ENCODE measurements at places on chromosomes 13 and 19.
A peak's percentile ranks its signal among the peaks of the same experiment; 100 is the strongest.

DNA sequence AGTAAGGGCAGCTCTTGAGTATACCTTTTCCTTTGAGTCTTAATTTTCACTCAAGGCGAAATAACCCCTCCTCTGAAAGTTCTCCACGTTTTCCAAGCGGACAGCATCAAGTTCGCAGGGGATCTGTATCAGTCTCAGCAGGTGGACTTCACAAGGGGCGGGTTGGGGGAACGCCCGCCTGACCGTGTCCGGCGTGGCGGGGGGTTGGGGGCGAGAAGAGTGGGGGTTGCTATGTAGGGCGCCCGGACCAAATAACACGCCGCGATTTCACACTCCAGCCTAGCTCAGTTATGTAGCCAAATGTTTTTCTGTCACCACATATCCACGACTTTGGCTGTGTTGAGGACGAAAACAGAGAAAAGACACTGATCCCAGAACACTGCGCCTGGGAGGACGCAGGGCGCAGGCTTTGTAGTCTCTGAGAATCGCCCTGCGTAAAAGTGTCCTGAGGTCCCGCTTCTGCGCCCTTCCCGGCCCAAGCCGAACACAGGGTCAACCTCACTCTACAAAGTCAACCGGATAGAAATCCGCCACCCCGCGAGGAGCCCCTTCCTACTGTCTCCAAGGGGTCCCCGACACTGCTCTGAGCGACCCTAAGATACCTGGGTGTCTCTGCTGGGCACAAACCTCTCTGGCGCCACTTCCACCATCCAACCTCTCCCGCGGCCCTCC, 524 bp downstream of the RUBCNL start:
- DNase-seq = no peak

DNA sequence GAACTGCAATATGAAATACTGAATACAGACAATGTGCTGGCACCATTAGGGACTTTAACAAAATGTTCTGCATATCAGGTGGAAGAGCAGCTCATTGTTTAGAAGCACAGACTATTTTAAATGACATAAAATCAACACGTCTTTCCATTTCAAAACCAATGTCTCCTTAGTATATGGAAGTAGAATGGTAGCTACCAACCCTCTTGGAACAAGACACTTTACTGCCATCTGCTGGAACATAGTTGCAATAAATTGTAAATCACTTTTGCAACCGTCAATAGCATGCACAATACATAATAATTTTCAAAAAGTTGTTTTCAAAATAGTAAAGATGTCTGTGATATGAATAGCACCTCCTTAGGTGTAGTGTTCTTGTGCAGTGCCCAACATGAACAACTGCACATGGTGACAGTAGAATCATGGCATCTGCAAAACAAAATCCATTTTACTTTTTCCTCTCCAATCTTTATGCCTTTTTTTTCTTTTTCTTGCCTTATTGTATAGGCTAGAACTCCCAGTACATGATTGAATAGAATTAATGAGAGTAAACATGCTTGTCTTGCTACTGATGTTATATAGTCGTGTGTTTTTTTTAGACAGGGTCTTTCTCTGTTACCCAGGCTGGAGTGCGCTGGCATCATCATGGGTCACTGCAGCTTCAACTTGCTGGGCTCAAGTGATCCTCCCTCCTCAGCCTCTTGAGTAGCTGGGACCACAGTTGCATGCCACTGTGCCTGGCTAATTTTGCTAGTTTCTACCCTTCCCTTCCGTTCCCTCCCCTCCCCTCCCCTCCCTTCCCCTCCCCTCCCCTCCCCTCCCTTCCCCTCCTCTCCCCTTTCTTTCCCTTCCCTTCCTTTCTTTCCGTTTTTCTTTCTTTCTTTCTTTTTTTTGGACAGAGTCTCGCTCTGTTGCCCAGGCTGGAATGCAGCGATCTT, 7.8 kb upstream of the LYPD5 start:
- DNase-seq = peak; percentile 58

- no peak for DNase-seq
Measured at GRCh38 chr13:79491715-79492114, 10.8 kb downstream of the NDFIP2 start.

DNA sequence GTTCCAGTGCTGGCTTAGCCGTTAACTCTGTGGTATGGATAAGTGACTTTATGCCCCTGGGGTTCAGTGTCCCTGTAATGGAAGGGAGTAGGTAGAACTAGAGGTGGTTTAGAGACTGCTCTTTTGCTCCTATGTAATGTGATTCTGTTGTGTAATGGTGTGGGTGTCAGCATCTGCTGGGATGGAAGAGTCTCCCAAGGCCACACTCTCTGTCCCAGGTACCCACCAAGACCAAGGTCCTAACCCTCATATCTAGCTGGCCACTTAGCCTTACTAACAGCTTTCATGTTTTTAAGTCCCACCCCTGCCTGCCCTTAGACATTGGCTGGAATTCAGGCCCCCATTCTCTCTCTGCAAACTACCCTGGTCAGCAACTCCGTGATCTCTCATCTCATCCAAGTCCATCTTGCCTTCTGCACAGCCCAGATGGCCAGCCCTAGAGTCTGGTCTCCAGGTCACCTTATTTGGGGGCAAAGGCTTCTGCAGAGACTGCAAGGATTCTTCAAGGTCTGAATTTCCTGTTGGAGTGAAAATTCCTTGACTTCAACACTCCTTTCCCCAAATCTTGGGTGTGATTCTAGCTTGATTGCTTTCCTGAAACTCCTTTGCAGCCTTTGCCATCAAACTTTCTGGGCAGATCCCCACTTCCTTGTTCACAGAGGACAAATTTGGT, 48.4 kb downstream of the SERP2 start:
- DNase-seq = no peak

DNA sequence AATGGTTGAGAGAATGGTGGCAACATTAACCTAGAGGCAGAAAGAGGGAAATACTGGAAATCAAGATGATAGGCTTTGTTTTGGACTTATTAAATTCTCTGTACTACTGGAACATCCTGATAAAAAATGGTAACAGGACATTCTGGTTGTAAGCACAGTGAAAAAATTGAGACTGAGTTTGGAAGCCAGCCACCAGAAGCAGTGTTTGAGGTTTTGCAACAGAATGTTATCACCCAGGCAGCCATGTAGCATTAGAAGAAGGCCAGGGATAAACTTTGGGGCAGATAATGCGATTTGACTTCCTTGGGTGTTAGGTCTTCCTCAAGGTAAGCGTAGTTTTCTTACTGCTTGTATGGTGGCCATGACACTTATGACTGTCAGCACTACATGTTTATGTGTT, 307.4 kb downstream of the ATP8A2 start:
- DNase-seq = no peak

- DNase-seq = no peak
Measured at GRCh38 chr13:43686557-43686956, 100.2 kb downstream of the ENOX1 start.

DNA sequence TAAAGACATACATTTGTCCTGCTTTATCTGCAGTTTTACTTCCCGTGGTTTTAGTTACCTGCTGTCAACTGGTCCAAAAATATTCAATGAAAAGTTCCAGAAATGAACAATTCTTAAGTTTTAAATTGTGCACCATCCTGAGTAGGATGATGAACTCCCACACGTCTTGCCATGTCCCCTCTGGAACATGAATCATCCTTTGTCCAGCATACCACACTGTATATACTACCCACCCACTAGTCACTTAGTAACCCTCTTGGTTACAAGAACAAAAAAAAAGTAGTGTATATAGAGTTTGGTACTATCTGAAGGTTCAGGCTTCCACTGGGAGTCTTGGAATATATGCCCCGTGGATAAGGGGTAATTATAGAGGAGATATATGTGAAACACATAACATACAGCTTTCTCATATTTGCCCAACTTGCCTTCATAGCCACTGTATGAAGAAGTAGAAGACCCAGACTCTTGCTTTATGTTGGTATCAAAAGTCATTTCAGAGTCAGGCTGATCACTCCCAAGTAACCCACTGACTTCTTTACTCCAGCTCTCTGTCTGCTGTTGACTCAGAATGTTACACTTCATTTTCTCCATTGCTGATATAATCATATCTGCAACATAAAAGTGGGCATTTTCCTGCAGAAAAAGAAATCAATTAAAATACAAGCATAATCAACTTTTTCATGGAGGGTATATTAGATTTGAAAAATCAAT, 19.3 kb downstream of the RUBCNL start:
- DNase-seq = no peak

- DNase-seq = no peak
Measured at GRCh38 chr13:73603646-73604045, 530.6 kb downstream of the KLF12 start.

DNA sequence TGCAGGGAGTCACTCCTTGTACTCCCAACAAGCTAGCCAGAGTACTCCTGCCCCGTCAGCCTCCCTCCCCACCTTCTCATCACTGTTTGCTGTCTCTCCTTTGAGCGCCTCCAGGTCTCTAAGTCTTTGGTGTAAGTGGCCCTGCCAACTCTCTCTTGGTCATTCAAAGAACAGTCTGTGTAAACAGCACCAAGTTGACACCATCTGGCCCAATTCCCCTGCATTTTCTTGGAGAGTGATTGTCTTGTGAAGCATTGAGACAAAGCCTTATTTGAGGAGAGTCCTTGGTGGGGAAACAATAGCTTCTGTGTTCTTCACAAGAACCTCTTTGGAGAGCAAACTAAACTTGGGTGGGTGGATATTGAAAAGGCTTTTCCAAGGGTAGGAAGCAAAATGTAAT, 114.6 kb upstream of the RNF113B start:
- no peak for DNase-seq

- DNase-seq = peak; percentile 13
Measured at GRCh38 chr19:11421371-11422098, 2.4 kb upstream of the RGL3 start.

GRCh38 chr19:32251634-32252332, 93.6 kb upstream of the ZNF507 start:
- DNase-seq = no peak

DNA sequence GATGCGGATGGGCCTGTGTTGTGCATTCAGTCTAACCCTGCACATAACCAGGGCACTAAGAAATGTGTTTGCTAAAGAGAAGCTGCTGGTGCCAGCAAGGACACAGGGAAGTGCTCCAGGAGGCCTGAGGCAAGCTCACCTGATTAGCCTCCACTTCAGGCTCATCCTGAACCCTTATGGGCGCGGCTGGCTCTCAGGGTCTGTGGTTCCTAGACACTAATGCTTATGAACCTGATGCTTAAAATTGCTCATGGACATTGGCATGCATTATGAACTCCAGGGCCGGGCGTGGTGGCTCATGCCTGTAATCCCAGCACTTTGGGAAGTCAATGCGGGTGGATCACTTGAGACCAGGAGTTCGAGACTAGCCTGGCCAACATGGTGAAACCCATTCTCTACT, 34.3 kb downstream of the SERP2 start:
- DNase-seq = no peak

DNA sequence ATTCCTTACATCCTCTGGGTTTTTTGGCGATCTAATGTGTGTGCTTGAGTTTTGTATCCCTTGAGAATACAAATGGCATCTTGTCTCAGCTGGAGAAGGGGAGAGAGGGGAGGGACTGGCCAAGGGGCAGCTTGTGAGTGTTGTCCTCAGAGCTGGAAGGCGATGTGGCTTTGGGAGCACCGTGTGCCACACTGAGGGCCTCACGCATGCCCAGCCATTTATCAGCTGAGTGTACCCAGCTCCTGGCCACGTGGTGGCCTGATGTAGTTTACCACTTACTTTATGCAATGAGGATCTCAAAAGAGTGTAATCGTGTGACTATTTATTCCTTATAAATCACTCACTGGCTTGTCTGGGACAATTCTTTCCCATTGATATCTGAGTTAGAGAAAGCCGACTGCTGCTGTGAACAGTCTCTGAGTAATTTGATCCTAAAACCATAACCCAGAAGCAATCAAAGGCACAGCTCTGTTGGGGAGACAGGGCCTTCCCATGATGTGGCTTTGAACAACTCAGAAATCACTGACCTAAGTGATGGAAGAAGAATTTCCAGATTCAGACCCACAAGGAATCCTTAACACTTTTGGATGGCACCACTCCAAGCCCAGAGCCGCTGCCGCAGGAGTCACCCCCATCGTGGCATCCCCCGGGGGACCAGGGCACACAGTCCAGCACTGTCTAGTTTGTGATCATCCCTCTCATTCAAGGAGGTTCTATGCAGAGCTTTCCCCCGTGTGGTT, 53.9 kb upstream of the MTIF3 start:
- DNase-seq = no peak

DNA sequence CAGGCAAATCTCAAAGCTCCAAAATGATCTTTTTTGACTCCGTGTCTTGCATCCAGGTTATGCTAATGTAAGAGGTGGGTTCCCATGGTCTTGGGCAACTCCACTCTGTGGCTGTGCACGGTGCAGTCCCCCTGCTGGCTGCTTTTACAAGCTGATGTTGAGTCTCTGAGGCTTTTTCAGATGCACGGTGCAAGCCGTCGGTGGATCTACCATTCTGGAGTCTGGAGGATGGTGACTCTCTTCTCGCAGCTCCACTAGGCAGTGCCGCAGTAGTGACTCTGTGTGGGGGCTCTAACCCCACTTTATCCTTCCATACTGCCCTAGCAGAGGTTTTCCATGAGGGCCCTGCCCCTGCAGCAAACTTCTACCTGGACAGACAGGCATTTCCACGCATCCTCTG, 266.8 kb upstream of the GPC6 start:
- DNase-seq = no peak

- DNase-seq = no peak
Measured at GRCh38 chr19:1847348-1847683, 967 bp downstream of the REXO1 start.
